ENCODE measurements at places on chromosomes 12 and 14.

DNA sequence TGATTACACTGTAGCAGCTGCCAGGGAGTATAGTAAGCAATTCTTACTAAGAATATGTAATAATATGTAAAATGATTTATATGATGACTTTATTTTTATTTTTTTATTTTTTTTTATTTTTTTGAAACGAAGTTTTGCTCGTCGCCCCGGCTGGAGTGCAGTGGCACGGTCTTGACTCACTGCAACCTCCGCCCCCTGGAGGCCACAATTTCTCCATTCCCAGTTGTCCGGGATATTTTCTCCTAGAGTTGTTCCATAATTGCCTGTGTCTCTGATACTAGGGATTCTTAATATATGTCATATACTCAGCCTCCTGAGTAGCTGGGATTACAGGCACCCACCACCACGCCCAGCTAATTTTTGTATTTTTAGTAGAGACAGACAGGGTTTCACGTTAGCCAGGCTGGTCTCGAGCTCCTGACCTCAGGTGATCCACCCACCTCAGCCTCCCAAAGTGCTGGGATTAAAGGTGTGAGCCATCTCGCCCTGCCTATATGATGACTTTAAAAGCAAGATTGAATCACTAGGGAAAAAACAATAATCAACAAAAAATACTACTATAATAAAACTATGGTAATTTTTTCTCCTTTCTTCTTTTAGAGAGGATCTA lies 12.2 kb upstream of the ITPR2 start:
- no peak for DNase-seq

- no peak for DNase-seq
These were observed 67.0 kb upstream of the BEGAIN start for GRCh38 chr14:100654025-100654813.

DNA sequence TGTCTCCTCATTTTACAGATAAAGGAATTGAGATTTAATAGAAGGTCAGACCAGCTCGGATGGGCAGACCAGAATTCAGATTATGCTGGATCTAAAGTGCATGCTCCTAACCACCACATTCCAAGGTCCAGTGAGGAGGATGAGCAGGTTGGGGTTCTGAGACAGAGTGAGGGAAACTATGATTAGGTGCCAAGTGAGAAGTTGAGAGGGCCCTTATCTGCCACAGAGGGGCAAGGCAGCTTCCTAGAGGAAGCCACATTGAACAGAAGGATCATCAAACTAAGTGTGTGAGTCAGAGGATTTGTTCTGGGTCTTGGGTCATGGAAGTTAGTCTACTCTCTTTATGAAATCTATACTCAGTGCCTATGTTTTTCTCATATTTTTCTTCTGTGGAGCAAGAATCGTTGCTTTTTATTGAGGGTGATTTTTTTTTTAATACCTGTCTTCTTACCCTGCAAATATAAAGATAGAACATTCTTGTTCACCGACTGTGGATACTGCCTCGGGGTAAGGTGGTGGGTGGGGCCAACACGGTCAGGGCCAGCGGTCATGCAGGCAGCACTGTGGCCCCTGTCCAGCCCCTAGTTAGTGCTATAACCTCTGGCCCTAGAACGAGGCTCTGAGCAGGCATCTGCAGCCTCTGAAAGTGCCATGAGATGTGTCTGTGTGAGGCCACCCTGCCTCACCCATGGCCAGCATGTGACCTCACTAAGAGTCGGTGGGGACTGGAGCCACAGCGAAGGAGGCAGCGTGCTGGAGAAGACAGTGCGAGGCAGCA lies 55.6 kb upstream of the PTHLH start:
- no peak for DNase-seq

GRCh38 chr14:41615011-41615595 lies 8.4 kb downstream of the LRFN5 start:
- DNase-seq: no peak

- no peak for DNase-seq
These were observed 66.2 kb downstream of the PTGER2 start for GRCh38 chr14:52380294-52380693.

DNA sequence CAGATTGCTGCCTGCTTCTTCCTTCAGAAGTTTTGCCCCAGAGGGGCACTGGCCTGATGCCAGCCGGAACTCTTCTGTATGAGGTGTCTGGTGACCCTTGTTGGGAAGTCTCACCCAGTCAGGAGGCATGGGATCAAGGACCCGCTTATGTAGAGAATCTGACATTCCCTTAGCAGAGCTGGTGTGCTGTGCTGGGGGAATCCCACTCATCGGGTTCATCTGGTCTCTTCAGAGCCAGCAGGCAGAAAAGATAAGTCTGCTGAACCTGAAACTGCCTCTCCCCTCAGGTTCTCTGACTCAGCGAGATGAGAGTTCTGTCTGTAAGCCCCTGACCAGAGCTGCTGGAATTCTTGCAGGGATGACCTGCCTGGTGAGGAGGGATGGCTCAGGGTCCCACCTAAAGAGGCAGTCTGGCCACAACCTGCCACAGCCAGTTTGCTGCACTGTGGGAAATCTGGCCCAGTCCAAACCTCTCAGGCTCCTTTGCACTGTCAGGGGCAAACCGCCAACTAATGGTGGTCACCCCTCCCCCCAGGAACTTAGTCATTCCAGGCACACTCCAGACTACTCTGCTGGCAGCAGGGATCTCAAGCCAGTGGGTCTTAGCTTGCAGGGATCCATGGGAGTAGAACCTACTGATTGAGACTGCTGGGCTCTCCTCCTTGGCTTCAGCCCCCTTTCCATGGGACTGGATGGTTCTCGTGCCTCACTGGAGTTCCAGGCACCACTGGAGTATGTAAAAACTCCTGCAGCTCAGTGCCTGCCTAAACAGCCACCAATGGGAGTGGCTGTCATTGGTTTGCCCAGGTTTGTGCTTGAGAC lies 4.1 kb downstream of the CLEC2D start:
- DNase-seq: no peak

- DNase-seq: no peak
These were observed 290.3 kb downstream of the NAV3 start for GRCh38 chr12:78120866-78121560.

DNA sequence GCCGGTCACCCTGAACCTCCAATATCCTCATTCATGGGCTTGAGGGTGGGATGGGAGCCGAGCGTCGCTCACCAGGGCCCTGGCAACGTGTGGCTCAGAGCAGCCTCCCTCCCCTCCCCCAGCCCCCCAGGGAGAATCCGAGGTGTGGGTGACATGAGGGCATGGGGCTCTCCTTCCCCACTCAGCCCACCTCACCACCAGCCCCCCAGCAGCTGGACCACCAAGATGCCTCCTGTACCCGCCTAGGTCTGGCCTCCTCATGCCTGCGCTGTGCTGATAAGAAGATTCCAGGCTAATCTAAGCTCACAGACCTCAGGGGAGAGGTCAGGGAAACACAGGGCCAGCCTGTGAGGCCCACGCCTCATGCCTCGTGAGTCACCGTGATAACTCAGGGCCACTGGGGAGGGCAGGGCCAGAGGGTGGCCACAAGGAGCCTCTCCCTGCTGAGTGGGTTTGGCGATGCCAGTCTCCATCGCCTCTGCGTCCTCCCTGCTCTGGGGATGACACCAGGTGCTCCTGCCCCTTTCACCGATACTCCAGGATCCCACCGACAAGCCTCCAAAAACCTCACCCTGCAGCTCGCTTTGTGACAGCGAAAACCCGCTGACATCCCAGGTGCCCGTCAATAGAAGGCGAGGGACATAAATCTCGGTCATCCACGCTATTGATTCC lies 56.9 kb downstream of the TESC start:
- DNase-seq: no peak

DNA sequence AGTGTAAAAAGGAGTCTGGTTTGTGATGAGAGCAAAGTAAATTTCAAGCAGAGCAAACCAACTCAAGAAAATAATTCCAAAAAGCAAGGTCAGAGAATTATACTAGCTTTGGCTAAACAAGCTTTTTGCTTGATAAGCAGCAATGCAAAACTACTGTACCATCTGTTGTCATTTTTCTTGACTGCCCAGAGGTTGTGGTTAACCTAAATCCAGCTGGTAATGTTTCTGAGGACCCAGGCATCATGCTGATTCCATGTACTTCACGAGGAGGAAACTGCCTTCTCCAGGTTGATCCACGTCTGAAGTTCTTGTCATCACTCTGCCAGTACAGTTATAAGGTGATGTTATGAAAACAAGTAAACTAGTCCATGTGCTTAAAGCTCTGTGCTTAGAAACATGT lies 185.2 kb downstream of the ACSS3 start:
- no peak for DNase-seq

GRCh38 chr14:94748667-94749347 lies 21.1 kb downstream of the GSC start:
- no peak for DNase-seq

- no peak for DNase-seq
These were observed 60.6 kb downstream of the TMEM117 start for GRCh38 chr12:43896496-43896895.

GRCh38 chr12:64609536-64610078 lies 688 bp upstream of the RASSF3 start:
- no peak for DNase-seq

DNA sequence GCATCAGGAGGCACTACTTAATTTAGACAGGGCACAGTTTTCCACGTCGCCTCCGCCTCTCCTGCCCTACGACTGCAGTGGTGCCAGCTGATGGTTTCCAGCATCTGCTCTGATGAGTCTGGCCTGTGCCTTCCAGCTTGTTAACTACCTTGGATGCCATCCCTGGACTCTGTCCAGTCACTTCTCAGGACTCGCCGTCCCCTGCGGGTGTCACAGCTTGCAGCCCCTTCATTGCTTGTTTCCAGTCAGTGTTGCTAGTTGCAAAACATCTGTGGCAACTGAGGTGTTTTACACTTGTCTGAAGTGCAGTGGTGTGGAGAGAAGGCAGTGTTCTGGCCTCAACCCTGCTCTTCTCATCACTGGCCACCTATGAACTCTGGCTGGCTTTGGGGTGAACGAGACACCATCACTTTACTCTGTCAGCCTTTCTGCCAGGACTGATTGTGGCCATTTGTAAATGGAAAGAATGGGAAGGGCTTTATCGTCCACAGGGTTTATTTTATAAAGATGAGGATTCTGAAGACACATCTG lies 8.3 kb downstream of the ADGRD1 start:
- DNase-seq: no peak

DNA sequence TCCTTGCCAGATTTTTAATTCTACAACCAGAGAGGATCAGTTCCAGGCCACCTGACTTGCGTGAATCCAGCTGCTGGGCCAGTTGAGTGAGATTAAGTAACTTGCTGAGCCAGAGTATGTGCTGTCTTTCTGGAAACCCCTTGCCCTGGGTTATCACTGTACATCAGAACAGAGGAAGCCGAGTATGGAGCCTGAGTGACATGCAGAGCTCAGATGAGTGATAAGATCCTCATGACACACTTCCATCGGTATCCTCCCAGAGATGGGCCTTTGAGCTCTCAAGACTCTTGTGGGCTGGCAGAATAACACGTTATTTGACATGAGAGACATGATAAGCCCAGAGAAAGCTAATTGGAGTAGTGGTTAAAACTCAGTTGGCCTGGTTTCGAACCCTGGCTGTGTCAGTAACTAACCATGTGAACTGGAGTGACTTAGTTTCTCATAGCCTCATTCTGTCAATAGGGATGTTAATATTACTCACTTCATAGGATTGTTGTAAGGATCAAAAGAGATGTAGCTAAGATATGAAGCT lies 388.1 kb downstream of the ZFP36L1 start:
- DNase-seq: no peak

GRCh38 chr14:22976620-22977433 lies 5.5 kb downstream of the AJUBA start:
- DNase-seq: no peak

- no peak for DNase-seq
These were observed 763.9 kb downstream of the NRXN3 start for GRCh38 chr14:78933948-78934524.

Measured in cerebellar nuclear complex (tissue), 1 donor.